ENCODE measurements at places on chromosomes 13 and 19.

DNA sequence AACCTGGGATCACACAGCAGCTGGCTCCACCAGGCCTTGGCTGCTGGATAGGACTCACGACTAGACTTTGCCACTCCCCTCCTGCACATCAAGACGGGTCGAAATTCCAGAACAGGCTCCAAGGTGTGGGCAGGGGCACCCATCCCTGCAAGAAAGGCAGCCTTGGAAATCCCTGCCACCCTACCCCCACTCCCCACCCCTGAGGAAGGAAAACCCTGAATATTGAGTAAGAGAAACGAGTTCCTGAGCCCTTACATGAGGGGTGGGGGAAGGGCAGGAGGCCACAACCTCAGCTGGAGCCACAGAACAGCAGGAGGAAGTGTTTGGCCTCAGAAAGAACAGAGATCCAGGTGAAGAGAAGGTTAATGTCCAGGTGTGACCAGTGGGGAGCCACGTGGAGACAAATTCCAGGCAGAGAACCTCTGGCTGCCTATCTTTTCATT, 20.1 kb downstream of the DEDD2 start:
- DNase-seq = no peak

GRCh38 chr19:42124386-42124901, 7.8 kb downstream of the POU2F2 start:
- no peak for DNase-seq

- peak; percentile 80 for DNase-seq
Measured at GRCh38 chr19:51422053-51422448, 4.6 kb upstream of the SIGLEC10 start.

GRCh38 chr19:39352381-39353255, 10.4 kb downstream of the SAMD4B start:
- no peak for DNase-seq

DNA sequence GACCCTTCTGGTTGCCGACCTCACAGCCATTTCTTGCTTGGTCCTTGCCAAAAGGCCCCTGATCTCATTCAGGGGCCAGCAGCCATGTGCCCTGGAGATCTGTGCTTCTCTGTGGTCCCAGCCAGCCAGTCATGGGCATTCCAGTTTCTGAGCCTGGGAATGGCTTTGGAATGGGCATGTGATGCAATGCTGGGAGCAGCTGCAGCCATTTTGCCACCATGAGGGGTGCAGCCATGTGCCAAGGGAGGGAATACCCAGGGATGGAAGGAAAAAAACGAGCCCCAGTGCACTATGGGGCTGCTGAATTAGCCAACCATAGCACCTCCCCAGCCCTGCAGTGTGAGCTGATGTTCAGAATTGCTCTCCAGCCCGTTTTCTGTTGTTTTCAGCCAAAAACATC, 26.3 kb downstream of the F2RL3 start:
- no peak for DNase-seq

GRCh38 chr19:47274891-47275761, 441 bp downstream of the INAFM1 start:
- DNase-seq = peak; percentile 80

Data from tibial artery (tissue), 4 donors.